ENCODE measurements at places on chromosomes 3 and 15.

DNA sequence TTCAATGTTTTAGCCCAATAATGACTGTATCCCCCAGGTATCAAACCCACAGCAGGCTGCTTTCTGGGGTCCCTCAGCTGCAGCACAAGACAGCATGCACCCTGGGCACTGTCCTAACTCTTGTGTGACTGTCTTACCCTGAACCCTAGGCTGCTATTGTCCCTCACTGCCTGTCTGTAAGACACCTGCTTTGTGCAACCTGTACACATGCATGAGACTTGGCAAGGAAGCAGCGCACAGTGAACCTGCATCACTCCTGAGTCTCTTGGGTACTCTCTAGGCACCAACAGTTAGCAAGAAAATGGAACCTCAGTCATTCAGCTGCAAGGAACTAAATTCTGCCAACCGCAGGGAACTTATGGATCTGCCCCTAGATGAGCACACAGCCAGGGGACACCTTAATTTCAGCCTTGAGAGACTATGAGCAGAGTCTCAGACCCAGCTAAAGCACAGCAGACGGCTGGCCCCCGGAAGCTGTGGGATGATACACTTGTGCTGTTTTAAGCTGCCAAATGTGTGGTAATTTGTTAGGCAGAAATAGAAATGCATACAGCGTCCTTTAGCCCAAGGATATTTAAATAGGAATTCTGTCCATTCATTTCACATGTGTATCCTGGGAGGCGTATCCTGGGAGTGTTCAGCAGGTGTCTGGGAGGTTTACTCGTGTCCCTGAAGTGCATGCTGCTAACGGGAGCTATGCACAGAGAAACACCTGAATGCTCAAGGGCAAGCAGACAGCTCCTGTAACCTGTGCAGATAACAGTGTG is 223.8 kb downstream of the KLF13 start:
- DNase-seq: no peak

GRCh38 chr3:143824735-143825385 is 23.4 kb downstream of the SLC9A9 start:
- DNase-seq: no peak

DNA sequence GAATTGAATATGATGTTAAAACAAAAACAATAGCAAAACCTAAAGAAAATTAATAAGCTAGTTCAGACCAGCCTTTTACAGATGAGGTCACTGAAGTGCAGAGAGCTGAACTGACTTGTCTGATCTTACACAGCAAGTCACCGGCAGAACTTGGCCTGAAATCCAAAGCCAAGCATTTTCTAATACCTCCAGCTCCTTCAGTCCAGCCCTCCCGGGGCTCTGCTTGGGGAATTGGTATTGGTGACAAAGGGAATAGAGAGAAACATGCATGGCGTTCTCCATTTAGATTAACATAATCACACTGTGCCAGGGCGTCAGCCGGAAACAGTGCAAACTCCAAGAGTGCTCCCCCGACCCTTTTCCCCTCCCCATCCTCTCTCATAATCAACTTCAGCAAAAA is 14.1 kb upstream of the ZSCAN2 start:
- no peak for DNase-seq

GRCh38 chr15:74383286-74383685 is 15.8 kb upstream of the CYP11A1 start:
- no peak for DNase-seq

- DNase-seq: no peak
Measured at GRCh38 chr15:71549091-71549490, 261.3 kb upstream of the NR2E3 start.

- no peak for DNase-seq
Measured at GRCh38 chr15:68379058-68379758, 52.8 kb downstream of the ITGA11 start.

GRCh38 chr15:41782371-41783282 is 8.3 kb downstream of the MAPKBP1 start:
- no peak for DNase-seq

DNA sequence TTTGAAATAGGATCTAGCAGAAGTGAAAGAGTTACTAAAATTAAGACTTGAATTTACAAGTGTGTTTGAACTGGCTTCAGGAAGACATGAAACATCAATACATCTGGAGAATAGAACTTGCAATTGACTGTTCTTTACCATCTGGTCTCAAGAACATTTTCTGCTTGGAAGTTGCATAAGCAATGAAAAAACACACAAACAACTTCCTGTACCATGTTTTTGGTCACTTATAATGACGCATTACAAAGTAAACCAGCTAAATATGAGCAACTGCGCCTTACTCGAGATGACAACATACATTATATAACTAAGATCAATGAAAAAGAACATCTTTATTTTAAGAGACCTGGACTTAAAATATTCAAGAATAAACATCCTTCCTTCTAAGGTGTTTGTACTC is 112.5 kb downstream of the TIGIT start:
- no peak for DNase-seq

GRCh38 chr15:20355256-20355868 is 186.2 kb downstream of the GOLGA6L6 start:
- no peak for DNase-seq

- DNase-seq: no peak
Measured at GRCh38 chr3:54433846-54434245, 311.5 kb downstream of the CACNA2D3 start.

Measured in colonic mucosa (tissue), 4 donors.